CD4-positive, alpha-beta T cell treated with Interleukin-10 for 1 hour (primary cell): ENCODE measurements at places on chromosomes 12 and 14.

- DNase-seq, result no peak
Observed at GRCh38 chr12:3304436-3305165, 186.4 kb upstream of the PRMT8 start.

GRCh38 chr12:51546097-51546496 is 44.9 kb upstream of the SCN8A start:
- DNase-seq, result no peak

DNA sequence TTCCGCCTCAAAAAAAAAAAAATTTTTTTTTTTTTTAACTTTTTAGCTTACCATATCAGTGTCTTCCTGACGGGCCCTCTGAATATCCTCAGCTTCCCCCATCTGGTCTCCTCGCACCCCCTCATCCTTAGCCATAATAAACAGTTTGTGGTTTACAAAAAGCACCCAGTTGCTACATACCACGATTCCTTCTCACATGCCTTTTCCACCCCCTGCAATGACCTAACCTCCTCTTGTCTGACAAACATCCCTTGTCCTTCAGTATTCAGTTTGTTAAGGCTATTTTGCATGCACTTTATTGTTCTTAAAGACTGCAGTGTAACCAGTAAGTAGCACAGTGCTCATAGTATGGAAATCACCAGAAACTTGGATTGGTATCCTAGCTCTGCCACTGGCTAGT is 88.5 kb downstream of the PPM1H start:
- no peak for DNase-seq

- DNase-seq, result peak; percentile 59
Observed at GRCh38 chr12:64400041-64400440, 4.2 kb upstream of the XPOT start.

- no peak for DNase-seq
Observed at GRCh38 chr14:41423503-41423902, 183.2 kb upstream of the LRFN5 start.

DNA sequence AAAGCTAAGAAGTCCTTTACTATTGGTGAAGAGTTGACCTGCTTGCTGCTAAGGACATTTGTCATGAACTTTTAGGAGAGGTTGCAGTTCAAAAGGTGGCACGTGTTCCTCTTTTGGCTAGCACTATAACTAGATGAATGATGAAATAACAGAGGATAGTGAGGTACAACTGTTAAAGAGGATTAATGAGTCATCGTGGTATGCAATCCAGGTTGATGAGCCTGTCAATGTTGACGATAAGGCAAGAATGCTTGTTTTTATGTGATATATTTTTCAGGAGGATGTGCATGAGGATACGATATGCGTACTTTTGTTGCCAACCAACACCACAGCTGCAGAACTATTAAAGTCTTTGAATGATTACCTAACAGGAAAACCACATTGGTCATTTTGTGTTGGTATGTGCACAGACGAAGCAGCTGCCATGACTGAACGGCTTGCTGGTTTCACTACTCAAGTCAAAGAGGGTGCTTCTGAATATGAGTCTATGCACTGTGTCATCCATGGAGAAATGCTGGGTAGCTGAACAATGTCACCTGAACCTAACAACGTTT is 10.6 kb downstream of the CEP128 start:
- DNase-seq, result peak; percentile 63

DNA sequence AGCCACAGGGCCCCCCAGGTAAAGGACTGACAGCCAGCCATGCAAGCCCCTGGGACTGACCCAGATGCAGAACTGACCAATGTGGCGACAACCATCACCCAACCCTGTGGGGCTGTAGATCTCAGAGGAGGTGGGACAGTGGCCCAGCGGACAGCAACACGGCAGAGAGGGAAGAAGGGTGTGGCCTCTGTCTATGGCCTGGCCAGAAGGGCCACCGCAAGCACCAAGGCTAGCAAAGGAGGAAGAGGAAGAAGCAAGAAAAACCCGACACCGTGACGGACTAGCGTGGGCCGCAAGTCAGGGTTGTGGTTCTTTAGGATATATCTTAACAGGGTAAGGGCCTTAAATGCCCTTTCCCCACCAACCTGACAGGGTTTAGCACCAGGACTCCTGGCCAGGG is 71.2 kb downstream of the ITPK1 start:
- no peak for DNase-seq

- no peak for DNase-seq
Observed at GRCh38 chr12:105954951-105955931, 183.5 kb downstream of the NUAK1 start.

- DNase-seq, result no peak
Observed at GRCh38 chr14:99094901-99095300, 177.1 kb downstream of the BCL11B start.

GRCh38 chr14:88562831-88563686 is at the start of gene ZC3H14:
TSS of gene ZC3H14 (plus strand) at chr14:88563037. CDS start at chr14:88563134, 97 bp downstream.
- peak; percentile 91 for DNase-seq

DNA sequence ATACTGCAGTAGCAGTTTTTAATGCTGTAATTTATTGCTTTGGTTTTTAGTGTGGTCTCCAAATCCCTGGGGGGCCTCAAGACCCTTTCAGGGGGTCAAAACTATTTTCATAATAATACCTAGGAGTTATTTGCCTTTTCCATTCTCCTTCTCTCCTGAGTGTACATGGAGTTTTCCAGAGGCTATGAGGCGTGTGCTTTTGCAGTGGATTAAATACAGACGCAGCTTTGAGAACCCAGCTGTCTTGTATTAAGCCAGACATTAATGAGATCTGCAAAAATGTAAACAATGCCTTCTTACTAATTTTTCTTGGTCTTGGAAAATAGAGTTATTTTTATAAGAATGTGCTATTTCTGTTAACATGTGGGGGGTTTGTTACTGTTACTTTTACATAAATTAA is 68.6 kb downstream of the SLC25A47 start:
- DNase-seq, result no peak
